ENCODE measurements at places on chromosomes 2 and 18. TPM values are rescaled to one million over a fixed set of nuclear protein-coding genes. Genes with fewer than 3 reads are reported as not detected.

DNA sequence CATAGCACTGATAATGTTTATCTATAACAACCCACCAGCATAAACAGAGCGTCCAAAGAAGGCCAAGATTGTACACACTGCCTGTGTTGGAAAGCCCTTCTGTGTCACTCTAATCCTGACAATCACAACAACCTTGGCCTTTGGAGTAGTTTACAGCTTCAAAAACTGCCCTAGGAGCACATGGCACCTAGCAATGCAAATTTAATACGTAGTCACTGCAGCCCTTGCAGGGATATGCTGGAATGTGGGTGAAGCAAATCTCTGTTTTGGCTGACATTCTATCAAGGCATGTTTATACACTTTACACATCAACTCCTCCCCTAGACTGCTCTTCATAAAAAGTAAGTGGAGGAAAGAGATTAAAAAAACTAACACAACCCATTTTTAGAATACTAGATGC, 66.8 kb downstream of the GRB14 start:
- no peak for DNase-seq

GRCh38 chr2:230666446-230666845, 46.2 kb upstream of the CAB39 start:
- DNase-seq, result no peak

The TNFAIP6 gene
- 2.0 TPM for total RNA-seq

The SP9 gene
- not detected for total RNA-seq

The VIT gene
- 56.5 TPM for total RNA-seq

All from vagina (tissue), 2 donors.